ENCODE measurements at places on chromosomes 13 and 19. TPM values are rescaled to one million over a fixed set of nuclear protein-coding genes. Genes with fewer than 3 reads are reported as not detected.
A peak's percentile ranks its signal among the peaks of the same experiment; 100 is the strongest.

The RGCC gene
- total RNA-seq = 1.6 TPM

The GJB6 gene
- total RNA-seq = not detected

The SOHLH2 gene
- 1.7 TPM for total RNA-seq

The SLAIN1 gene
- not detected for total RNA-seq

DNA sequence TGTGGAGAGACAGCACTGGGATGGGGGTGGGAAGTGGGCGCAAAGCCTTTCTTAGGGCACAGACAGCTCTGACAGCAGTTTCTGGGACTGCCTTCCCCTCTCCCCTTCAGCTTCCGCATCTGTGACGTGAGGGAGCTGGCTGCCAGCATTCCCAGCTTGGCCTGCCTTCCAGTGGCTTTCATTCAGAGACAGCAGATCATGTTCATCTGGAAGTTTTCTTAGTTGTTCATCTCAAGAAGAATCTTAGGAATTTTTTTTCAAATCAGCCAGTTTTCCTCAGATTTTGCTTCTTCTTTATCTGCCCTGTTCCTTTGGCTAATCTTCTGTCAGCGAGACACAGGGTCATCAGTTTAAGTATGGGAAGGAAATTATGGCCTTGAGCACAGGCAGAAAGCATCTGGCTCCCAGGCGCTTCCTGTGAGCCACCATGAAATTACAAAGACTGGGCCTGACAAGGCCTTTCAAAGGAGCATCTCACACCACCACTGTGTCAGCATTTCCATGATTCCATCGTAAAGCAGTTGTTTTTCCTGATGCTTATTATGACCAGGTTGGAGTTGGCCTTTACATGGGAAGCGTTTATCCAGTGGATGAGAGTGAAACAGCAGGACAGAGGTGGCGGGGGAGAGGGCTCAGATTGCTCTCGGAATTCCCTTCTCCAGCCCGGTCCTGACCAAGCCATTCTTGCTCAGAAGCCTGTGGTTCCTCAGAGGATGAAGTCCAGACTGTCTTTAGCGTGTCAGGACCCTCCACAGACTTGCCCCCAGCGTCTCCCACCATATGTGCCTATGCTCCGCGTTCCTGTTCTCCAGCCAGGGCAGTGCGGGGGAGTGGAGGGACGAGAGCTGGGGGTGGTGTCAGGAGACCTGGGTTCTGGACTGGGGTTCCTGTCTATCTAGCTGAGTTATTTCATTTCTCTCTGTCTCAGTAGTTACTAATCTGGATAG, 43.6 kb downstream of the ARHGAP35 start:
- DNase-seq = peak; percentile 91

GRCh38 chr13:108932196-108932595, 302.8 kb downstream of the MYO16 start:
- no peak for DNase-seq

DNA sequence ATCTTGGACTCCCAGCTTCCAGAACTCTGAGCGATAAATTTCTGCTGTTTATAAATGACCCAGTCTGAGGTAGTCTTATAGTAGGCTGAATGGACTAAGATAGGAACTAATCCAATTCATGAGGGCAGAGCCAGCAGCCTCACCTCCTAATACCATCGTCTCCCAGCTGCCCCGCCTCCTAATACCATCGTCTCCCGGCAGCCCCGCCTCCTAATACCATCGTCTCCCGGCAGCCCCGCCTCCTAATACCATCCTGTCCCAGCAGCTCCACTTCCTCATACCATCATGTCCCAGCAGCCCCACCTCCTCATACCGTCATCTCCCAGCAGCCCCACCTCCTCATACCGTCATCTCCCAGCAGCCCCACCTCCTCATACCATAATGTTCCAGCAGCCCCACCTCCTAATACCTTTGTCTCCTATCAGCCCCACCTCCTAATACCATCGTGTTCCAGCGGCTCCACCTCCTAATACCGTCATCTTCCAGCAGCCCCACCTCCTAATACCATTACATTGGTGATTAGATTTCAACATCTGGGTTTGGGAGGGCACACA, 2.4 kb upstream of the ARGLU1 start:
- peak; percentile 68 for DNase-seq

- no peak for DNase-seq
These were observed 35.4 kb downstream of the SLC10A2 start for GRCh38 chr13:103030776-103031175.

DNA sequence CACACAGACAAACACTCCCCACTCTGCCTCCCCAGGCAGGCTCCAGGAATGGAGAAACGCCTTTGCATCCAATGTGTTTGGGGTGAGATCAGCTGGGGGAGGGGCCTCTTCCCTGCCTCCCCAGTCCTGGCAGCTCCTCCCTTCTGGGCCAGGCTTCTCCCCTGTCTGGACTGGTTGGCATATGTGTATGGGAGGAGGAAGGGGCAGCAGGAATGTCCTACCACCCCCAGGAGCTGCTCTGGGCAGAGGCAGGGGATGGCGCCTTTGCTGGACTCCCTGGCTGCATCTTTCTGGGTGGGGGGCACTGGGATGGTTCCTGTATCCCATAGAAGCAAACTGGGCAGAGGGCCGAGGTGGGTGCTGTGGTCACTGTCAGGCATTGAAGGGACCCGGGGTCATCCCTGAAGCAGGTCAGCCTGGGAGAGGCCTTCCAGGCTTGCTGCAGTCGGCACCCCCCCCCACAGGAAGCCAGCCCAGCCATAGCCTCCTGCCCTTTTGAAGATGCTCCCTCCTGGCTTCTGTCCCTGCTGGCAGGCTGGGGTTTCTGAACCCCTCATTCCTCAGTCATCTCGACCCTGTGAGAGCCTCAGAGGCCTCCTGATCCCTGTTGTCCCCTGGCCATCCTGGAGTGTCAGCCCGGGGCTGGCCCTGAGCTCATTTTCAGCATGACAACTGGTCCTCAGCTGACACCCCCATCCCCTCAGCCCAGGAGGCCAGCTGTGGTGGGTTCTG, 21.2 kb upstream of the SLC7A10 start:
- DNase-seq = no peak

DNA sequence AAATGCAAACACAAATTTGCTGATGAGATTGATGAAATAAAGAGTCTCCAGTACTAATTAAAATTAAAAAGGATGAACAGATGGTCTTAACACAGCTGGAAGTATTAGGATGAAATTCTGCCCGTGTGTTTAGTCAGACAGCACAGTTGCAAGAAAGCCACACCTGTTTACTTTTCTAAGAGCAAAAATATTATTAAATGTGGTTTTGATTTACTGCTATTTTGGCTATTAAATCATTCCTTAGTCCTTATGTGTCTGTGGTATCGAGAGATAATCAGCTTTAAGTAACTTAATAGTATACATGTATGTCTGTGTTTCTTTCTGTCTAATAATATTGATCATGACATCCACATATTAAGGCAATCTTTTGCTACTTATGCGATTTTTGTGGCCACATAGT, 494.9 kb downstream of the GPC6 start:
- DNase-seq = no peak

GRCh38 chr19:52742516-52742915, 7.7 kb upstream of the ZNF611 start:
- no peak for DNase-seq

- peak; percentile 31 for DNase-seq
These were observed 9.7 kb downstream of the IGSF23 start for GRCh38 chr19:44623080-44623479.

- no peak for DNase-seq
These were observed 282.9 kb downstream of the TSHZ3 start for GRCh38 chr19:31066385-31066784.

Data from fibroblast of the aortic adventitia (primary cell).